ENCODE measurements at places on chromosomes 1 and 21.

GRCh38 chr1:183089025-183089639 lies 65.9 kb downstream of the LAMC1 start:
- no peak for DNase-seq

DNA sequence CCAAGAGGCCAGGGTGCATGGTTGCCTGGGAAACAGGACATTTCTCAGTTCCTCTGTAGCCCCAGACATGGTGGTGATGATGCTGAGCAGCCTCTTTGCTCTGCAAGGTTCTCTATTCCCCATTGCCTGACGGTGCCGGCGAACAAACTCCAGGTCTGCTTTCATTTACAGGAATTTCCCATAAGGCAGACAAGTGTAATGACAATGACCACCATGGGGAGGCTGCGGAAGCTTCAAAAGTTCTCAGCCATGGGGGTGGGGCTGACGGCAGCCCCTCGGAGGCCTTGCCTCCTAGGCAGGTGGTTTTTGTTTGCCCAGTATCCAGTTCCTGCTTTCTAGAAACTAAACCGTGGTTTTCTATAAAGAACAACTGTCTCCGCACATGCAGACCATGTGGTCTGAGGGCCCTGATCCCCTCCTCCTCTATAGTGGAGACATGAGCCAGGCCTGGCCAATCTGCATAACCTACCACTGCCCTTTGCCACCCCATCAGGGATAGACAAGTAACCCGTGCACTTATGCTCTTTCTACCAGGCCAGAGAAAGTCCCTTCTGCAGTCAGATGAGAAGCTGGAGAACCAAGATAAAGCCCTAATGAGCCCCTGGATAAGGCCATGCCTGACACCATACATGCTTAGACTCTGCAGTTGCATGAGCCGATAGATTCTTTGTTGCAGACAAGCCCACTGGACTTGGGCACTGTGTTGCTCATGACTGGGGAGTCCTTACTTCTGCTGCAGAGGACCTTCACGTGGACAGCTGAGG lies 54.1 kb downstream of the LDLRAD2 start:
- no peak for DNase-seq

GRCh38 chr21:40540216-40540615 lies 306.7 kb downstream of the DSCAM start:
- no peak for DNase-seq

DNA sequence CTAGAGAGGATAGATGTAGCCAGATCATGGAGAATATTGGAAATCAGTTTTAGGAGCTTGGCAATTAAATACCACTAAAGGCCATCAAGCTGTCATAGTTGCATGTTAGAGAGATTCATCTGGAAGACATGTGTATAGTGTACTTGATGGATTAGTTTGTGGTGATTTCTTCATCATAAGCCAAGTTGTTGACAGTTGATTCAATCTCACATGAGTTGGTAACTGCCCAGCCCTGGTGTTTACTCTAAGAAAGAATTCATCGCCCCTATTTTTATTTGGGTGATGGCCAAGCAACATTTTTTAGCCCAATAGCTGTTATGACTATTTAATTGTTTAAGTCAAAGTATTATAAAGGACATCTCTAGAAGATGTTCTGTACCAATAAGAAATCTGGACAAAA lies 737.6 kb downstream of the PLA2G4A start:
- no peak for DNase-seq

- no peak for DNase-seq
Measured at GRCh38 chr1:63274979-63275378, 47.4 kb upstream of the FOXD3 start.

- no peak for DNase-seq
Measured at GRCh38 chr1:100387657-100388350, 35.5 kb downstream of the CDC14A start.

DNA sequence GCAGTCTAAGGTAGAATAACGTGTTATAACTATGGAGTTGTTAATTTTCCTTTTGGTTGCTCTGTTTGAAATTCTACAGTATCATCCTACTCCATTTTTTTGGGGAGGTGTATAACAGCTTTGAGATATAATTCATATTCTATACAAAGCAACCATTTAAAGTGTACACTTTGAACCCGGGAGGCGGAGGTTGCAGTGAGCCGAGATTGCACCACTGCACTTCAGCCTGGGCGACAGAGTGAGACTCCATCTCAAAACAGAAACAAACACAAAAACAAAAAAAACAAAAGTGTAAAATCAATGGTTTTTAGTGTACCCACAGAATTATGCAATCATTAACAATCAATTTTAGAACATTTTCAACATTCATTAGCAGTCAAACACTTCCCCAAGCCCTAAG lies 33.8 kb downstream of the CNIH4 start:
- DNase-seq = no peak

- DNase-seq = no peak
Measured at GRCh38 chr1:221747839-221748238, 6.0 kb upstream of the DUSP10 start.

DNA sequence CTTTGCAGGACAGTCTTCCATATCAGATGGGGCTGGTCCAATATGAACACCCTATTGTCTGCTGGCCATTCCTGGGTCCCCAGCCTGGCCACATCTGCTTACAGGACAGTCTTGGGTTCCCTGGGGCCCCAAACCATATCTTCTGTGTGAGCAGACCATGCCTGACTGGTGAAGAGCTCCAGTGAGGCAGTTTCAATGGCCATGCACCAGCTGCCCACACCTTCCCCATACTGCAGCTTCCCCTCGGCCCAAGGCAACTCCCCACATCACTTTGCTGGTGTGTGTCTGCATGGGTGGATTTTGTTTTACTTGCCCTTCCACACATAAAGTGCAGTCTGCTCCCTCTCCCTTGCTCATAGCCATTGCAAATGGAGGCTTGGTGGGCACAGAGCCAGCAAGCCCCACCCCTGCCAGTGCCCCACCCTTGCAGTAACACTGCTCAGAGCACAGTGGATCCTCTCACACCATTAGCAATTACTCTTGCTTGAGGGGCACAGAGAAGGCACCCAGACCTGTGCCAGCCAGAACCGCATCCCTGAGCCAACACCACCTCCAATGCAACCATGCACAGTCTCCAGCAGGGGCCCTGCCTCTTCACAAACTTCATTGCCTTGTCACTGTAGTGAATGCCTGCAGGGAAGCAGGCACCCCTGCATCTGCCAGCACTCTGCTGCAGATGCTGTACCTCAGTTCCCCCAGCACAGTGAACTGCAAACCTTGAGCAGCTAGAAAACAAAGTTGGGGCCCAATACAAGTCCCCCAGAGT lies 474.5 kb upstream of the BEND5 start:
- DNase-seq = no peak

DNA sequence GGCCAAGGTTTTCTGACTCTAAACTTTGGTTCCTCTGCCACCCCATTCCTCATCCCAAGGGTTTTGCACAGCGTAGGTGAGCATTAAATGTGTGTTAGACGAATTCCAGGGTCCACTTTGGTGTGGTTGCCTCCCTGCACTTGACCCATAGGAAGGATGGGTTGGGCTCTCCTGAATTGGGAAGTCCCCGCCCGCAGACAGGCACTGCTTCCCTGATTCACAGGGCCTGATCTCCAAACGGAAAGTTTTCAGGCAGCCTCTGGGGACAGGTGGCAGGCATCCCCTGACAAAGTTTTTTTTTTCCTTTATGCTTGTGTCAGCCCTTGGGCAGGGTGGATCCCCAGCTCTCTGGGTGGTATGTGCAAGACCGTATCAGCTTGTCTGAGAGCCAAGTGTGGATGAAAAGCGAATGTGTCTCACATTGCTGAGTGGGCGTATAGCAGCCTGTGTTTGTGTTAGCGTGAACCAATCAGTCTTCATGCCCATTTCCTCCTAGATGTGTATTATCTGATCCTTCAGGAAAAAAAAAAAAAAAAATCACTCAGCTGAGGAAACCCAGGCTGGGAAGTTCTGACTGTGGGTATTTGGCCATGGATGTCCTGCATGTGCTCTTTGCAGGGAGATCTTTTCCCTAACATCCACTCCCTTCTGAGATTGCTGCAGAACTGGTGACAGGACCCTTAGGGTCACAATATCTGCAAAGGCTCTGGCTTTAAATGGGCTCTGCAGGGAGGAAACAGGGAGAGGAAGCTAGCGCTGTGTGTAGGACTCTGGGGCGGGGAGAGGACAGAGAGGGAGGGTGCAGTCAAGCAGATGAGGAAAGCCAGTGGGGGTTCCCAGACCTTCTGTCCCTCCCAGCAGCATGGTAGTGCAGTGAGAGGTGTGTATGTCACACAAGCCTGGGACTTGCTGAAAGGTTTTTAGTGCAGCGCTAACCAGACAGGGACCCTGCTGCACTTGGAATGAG lies 42.2 kb upstream of the TRABD2B start:
- DNase-seq = no peak

Measured in effector memory CD8-positive, alpha-beta T cell (primary cell).